ENCODE measurements at places on chromosomes 3 and 15. TPM values are rescaled to one million over a fixed set of nuclear protein-coding genes. Genes with fewer than 3 reads are reported as not detected.

DNA sequence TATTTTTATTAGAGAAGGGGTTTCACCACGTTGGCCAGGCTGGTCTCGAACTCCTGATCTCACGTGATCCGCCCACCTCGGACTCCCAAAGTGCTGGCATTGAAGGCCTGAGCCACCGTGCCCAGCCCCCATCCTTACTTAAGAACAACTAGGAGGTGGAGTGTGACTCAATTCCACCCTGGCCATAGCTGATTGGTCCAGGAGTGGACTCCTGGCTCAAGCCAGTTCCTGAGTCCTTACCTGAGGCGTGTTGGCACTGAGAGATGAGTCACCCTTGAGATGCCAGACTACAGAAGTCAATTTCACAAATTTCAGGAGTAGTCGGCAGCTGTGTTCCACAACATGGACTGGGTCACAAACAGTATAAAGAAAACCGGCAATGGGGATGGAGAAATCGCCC, 124.2 kb downstream of the SHQ1 start:
- DNase-seq: no peak

Gene IL12A
- total RNA-seq: 1.6 TPM

GRCh38 chr3:148158210-148158609, 539.5 kb upstream of the AGTR1 start:
- DNase-seq: no peak

- DNase-seq: no peak
Measured at GRCh38 chr3:33786565-33787327, 11.7 kb upstream of the PDCD6IP start.

DNA sequence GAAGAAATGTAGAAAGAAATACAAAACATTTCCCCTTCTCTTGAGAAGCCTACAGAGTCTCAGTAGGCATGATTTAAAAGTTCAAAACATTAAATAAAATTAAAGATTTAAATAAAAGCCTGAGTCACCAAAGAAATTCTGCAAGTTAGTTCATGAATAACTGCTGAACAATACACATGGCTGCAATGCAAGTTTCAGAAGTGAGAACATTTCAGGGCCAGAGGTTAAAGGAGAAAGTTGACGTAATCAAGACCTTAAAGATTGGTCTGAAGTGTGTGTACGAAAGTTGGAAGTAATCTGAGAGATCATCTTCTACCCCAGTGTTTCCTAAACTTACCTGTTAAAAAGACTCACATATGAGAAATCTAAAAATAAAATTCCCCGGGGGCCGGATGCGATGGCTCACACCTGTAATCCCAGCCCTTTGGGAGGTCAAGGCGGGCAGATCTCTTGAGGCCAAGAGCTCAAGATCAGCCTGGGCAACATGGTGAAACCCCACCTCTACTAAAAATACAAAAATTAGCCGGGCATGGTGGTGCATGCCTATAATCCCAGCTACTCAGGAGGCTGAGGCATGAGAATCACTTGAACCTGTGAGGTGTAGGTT, 108.7 kb upstream of the PHLDB2 start:
- no peak for DNase-seq

DNA sequence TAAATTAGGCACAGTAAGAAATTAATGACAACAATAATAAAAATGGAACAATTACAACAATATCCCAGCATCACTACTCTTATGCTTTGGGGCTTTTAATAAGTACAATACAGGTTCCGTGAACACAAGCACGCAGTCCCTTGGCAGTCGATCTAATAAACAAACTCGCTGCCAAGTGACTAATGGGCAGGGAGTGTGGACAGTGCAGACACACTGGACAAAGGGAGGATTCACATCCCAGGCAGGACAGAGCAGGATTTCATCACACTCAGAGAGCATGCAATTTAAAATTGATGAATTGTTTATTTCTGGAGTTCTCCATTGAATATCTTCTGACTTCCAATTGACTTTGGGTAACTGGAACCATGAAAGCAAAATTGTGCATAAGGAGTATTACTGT, 524.1 kb upstream of the CFAP20DC start:
- DNase-seq: peak; percentile 11

Gene CKMT1A
- 0.38 TPM for total RNA-seq

Gene CPEB1
- 0.93 TPM for total RNA-seq

Gene PDE12
- total RNA-seq: 13.8 TPM

DNA sequence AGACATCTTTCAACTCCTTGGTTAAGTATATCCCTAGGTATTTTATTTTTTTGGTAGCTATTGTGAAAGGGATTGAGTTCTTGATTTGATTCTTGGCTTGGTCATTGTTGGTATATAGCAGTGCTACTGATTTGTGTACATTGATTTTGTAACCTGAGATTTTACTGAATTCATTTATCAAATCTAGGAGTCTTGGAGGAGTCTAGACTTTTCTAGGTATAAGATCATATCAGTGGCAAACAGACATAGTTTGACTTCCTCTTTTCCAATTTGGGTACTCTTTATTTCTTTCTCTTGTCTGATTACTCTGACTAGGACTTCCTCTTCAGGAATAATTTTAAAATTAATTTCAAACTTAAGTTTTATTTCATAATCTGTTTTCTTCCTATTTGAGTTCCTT, 125.2 kb downstream of the OCA2 start:
- DNase-seq: no peak

- no peak for DNase-seq
Measured at GRCh38 chr3:37814547-37814946, 47.1 kb upstream of the CTDSPL start.

GRCh38 chr3:100463646-100464155, 28.7 kb upstream of the TMEM45A start:
- DNase-seq: no peak

- no peak for DNase-seq
Measured at GRCh38 chr3:13717222-13717895, 162.5 kb downstream of the WNT7A start.

DNA sequence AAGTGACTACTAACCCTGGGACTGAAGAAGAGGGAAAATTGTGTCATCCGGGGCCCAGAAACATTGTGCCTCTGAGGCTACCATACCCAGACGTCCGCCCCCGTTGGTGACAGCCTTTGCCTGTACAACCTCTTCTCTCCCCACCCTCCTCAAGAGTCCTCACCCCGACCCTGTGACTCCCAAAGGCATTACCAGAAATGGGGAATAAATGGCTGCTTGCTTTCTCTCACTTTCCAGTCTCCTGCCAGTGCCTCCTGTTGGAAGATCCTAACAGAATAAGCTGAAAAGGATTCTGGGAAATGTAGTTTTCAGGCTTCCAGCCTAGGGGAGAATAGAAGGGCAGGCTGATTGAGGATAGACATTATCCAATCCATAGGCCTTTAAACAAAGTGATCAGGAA, 30.8 kb upstream of the SLC25A36 start:
- DNase-seq: no peak

DNA sequence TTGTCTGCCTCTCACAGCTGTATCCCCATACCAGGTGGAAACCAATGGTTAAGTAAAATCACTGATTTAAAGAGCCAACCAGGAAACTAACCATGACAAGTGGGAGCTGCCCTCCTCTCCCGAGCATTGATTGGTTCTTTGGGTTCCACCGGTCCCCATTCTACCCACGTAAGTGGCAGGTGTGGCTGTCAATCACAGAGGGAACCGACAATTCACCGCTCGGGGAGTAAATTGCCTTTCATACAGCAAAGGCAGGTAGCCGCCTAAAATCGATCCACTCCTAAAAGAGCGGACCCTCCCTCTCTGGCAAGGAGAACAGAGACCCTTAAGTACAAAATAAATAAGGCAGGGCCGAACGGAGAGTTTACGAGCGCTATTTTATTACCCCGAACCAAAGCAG, 1.2 kb downstream of the ERC2 start:
- peak; percentile 76 for DNase-seq

- DNase-seq: no peak
Measured at GRCh38 chr3:82676356-82677026, 915.0 kb upstream of the GBE1 start.

- DNase-seq: no peak
Measured at GRCh38 chr15:84750583-84751092, 2.2 kb downstream of the ZNF592 start.

DNA sequence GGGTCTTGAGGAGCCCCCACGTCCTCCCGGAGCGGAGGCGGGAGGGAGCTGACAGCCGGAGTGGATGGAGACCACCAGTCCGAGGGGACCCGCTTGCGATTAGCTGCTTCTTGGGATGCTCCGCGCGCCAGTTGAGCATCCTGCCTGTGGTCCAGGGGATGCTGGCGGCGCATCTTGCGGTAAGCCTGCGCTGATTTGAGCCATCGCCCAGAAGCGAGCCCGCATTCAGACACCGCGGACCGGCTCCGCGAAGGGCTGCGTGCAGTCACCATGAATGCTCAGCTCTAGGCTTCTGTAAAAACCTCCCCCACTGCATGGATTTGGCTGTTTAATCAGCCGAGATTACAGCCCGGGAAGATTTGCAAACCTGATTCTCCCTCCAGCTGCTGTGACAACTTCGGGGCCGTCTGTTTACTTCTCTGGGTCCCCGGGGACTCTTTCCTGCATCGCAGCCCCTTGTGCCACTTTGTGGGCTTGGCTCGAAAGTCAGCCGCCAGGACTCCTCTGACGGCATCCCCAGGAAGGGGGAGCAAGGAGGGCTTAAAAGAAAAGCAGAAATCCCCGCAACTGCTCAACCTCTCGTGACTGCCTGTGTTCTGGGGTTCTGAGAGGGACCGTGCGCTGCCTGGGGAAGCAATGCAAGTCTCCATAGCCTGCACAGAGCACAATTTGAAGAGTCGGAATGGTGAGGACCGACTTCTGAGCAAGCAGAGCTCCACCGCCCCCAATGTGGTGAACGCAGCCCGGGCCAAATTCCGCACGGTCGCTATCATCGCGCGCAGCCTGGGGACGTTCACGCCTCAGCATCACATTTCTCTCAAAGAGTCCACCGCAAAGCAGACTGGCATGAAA, 171.1 kb downstream of the KCNAB1 start:
- DNase-seq: no peak

Gene BMF
- total RNA-seq: 10.2 TPM

GRCh38 chr15:101001056-101001455, 81.9 kb downstream of the LRRK1 start:
- no peak for DNase-seq

Gene RPL15
- 930 TPM for total RNA-seq

- DNase-seq: no peak
Measured at GRCh38 chr15:78640527-78641101, 396 bp downstream of the CHRNB4 start.

Gene SEMA5B
- total RNA-seq: 6.9 TPM

GRCh38 chr15:51494411-51495314, 127.9 kb downstream of the DMXL2 start:
- no peak for DNase-seq

Gene COL6A6
- 2.5 TPM for total RNA-seq

Gene ARHGEF26
- total RNA-seq: 1.5 TPM

Gene SPSB4
- 3.9 TPM for total RNA-seq

DNA sequence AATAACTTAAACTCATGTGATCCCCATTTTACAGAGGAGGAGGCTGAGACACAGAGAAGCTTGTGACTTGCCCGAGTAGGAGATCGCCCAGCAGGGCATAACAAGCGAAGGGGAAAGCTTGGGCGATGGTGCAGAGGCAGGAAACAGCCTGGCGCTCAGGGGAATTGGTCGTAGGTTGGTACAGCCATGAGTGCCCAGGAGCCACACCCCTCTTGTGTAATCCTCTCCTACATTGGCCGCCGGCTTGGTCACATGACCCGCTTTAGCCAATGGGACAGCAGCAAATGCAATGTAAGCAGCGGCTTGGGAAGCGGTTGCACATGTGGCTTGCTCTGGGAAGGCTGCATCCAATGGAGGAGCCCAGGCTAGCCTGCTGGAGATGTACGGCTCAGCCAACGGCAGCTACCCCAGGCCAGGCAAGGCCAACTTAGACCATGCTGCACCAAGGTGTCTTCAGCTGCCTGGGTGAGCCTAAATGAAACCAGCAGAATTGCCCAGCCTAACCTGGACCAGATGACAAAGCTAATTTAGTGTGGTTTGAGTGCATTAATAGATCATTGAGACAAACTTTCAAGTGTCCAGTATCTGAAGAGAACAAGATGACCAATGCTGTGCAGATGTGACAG, 50.3 kb upstream of the SLC6A6 start:
- DNase-seq: no peak

- no peak for DNase-seq
Measured at GRCh38 chr3:170485294-170485693, 66.6 kb downstream of the CLDN11 start.

GRCh38 chr3:47324278-47324865, 41.6 kb downstream of the KLHL18 start:
- no peak for DNase-seq

DNA sequence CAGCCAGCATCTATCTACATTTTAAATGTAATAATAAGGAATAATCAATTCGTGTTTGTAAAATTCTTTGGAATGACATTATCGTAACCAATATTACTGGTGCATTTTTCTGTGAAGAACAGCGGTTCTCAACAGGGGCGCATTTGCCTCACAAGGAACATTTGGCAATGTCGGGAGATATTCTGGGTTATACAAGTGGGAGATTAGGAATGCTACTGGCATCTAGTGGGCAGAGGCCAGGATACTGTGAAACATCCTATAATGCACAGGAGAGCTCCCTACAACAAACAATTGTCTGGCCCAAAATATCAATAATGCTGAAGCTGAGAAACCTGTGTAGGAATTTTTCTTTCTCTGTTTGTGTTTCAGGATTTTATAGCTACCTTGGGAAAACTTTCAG, 25.0 kb downstream of the ACP3 start:
- DNase-seq: no peak

Gene CSPG5
- total RNA-seq: 0.79 TPM

Gene CCR5
- total RNA-seq: 0.17 TPM

- no peak for DNase-seq
Measured at GRCh38 chr3:178823591-178824246, 247.9 kb downstream of the ZMAT3 start.

- DNase-seq: no peak
Measured at GRCh38 chr3:14550651-14551611, 10.8 kb upstream of the GRIP2 start.

DNA sequence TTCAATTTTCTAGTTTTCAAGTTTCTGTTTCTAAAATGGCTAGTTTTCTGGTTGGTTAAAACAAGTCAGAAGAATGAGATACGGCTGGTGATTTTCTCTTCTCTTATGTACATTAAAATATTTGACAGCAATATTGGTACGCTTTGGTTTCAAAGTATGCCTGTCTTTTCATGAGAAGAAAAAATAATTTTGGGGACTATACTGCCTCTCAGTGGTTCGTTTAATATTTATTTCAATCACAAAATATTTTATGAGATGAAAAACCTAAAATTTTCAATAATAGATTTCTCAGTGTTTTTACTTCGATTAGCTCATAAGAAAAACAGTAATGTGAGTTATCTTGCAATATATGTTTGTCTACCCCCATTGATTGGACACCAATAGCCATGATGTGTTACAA, 72.8 kb upstream of the AADACL2 start:
- DNase-seq: no peak

DNA sequence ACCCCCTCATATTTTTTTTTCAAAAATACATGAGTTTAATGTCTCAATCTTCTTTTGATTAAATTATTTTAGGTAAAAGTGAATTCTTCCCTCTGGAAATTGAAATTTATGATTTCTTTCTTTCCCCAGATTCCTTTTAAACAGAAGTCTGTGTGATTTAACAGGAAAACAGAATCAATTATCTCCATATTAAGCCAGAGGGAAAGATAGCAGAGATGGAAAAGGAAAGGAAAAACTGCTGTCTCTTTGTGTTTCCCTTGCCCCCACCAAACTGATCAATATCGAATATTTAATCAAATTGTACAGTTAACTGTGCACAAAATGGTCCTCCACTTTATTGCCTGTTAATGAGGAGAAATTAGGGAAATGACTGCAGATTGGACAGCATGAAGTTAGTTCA, 203.5 kb upstream of the NECTIN3 start:
- DNase-seq: no peak

Data from heart right ventricle (tissue), 16 donors.